ENCODE measurements at places on chromosomes 4 and X.

- DNase-seq, result no peak
These were observed 194.9 kb upstream of the PSAPL1 start for GRCh38 chr4:7629501-7630254.

DNA sequence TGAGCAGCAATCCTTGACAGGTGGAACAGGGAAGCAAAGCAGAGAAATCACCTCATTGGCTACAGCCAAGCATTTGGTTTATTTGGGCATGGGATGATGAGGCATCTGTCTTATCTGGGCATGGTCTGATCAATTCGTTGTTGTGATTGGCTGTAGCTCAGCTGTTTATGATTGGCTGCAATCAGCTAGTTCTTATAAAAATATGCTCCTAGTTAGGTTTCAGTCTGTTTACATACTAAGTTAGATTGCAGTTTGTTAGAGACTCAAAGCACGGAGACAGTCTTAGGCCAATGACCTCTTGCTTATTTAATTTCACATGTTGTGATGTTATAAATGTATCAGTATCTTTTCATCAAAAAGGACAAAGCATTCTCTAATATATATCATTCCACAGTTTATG, 312.0 kb downstream of the PDGFC start:
- no peak for DNase-seq

- DNase-seq, result no peak
These were observed 49.8 kb downstream of the WDR19 start for GRCh38 chr4:39232100-39232499.

DNA sequence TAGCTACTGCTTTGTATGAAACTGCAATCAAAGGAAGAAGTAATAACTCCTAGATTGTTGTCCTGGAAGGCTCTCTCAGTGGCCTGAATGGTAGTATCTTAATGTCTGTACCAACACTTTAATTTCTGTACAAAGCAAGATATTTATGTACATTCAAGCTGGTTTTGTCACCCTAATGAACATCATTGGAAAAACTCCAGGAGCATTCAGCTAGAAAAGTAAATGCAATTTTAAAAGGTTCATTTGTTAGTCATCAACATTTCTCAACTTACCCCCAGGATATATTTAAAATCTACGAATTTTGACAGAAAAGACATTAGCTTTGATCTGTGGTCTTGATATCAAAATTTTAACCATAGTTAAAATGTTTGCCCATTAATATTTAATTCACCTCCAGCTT, 80.0 kb upstream of the FGF13 start:
- no peak for DNase-seq

GRCh38 chr4:102319594-102319993, 25.7 kb downstream of the SLC39A8 start:
- no peak for DNase-seq

GRCh38 chr4:10395971-10396580, 61.1 kb downstream of the ZNF518B start:
- DNase-seq, result no peak

DNA sequence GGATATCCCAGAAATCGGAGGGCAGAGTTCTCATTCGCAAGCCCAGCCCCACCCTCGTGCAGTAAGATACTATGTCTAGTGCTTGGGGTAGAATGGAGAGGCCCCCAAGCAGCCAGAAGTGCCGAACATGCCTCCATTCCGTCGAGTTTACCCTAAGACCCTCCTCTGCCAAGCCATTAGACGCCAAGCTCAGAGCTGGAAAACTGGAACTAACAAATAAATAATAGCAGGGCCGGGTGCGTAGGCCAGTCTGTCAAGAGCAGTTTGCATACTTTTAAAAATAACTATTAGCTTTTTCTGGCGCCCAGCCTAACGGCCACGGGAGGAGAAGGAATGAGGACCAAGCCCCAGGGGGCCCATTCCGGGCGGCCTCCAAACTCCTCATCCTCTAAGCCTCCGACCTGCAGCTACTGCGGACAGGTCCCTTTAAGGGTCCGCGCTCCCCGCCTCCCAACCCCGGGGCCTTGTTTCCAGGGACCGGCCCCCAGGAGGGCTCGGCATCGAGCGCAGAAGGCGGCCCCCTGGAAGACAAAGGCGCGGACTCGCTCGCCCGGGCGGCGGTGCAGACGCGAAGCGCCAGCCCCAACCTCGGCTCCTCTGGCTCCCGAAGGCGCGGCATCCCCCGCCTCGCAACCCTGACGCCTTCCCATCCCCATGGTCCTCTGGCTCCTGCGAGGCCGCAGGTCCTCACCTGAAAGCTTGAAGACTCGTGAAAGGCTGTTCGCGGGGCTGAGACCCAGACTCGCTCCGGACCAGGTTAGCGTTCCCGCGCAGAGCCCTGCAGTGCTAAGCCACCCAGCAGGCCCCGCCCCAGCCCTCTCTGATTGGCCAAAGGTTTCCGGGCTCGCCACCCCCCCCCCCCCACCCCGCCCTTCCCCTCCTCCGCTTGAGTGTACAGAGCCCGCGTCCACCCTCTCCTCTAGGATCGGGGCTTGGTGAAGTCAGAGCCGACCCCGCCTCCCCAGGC, at the start of gene TMSB15A:
TSS of gene TMSB15A (minus strand) at position 765 of the 967 bp plus-strand sequence.
- DNase-seq, result peak; percentile 12

- no peak for DNase-seq
These were observed 1154.4 kb downstream of the RAPGEF2 start for GRCh38 chr4:160257318-160257717.

DNA sequence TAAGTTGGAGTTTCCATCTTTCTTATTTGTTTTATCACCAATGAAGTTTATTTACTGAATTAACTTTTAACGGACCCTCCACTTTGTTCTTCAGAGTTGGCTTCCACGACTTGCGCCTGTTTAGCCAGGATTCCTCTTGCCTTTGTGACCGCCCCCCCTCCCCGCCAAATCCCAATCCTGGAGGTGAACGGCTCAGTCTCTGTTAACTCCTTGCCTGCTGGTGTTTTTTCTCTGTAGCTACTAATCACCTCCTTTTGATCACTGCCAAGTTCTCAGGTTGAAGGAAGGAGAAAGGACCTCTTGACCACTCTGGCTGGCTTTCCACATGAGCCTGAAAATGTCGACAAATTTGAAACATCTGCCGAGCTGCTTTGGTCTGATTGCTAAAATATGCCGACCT, 46.8 kb upstream of the BCOR start:
- DNase-seq, result no peak

DNA sequence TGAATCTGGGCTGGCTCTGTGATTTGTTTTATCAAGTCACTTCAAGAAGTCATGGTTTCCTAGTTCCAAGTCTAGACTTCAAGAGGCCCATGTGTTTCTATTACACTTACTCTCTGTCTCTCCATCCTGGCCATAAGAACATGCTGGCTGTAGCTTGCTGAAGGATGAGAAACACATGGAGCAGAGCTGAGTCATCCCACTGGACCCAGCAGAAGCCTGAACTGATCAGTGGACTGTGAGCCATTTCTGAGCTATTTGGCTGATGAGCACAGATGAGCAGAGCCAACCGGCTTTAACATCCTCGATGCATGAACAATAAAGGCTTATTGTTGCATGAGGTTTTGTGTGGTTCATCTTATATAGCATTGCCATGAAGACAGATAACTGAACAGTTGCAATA, 290.6 kb upstream of the BOD1L1 start:
- no peak for DNase-seq

DNA sequence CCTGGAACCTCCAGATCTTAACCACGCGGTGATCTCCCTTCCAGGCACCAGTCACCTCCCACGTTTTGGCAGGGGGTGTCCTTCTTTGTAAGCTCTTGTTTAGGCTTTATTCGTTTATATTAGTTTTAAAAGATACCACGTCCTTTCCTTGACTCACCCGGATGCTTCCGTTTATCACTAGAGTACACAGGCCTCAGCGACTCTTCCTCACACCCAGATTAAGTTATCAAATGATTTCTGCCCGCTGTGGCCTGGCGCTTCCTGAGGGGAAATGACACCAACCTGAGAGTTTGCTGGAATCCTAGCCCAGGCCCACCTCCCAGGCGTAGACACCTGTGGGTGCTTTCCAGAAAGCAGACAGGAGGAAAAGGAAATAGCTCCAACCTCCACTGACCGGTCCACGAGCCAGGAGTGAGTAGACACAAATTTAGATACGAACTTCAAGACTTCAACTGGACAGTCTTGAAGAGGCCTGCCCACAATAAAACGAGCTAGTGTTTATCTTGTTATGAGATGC, 756 bp upstream of the ADAMTS3 start:
- DNase-seq, result no peak

DNA sequence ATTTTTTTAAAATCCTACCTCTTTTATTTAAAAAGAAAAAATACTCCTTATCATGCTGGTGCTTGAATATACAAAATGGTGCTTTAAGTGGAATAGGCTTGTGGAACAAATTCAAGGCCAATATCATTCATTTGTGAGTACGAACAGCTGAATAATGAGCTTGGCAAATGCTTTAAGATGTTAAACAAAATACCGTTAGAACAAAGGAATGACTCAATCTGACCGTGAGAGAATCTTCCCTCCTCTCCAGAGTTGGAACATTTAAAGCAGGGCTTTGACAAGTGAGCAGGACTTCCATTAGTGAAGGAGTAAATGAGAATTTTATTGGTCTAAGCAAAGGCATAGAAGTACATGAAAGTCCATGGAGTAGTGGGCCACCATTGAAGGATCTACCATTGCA, 74.5 kb downstream of the DCLK2 start:
- DNase-seq, result no peak

GRCh38 chrX:71565474-71566041, 12.7 kb upstream of the GCNA start:
- no peak for DNase-seq

- no peak for DNase-seq
These were observed 10.0 kb upstream of the CHIC2 start for GRCh38 chr4:54074381-54074780.

DNA sequence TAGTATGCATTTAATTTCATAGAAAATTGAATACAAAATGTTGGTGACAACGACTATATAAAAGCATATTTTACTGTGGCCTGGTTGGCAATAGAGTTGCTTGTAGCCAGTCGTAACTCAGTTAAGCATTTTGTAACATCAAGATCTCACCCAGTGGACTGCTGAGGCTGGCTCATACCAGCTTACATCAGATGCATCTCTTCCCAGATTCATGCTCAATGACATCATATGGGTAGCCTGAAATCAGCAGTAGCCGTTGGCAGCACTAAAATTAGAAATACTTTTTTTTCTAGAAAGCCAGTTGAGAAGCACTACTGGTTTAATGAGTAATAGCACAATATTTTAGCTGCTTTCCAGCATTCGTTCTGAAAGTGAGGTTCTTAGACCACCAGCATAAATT, 341.2 kb downstream of the TECRL start:
- no peak for DNase-seq

DNA sequence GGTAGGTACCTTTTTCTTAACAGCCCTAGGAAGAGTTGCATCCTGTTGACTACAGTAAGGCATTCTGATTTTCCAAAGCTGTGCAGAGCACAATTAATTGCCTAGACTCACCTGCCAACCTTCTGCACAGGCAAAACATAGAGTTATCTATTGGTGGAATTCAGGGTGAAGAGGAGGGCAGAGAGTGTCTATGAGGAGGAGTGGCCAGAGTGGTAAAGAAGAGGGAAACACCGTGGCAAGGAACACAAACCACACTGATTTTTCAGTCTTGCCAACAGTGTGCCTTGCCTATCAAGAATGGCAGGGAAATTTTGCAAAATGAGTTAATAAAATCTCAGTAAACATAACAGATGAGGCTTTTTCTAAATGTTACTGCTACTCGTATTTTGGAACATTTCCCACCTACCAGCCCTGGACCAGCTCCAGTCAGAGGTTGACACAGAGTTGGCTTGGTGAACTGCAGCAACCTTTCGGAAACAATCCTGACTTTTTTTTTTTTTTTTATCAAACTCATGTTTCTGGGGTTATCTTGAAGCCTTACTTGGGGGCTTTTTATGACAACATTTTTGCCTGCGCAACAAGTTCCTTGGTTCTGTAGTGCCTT, 67.9 kb upstream of the CAPN6 start:
- DNase-seq, result no peak

GRCh38 chrX:24760363-24761000, 66.8 kb downstream of the POLA1 start:
- no peak for DNase-seq

- no peak for DNase-seq
These were observed 157.5 kb upstream of the ITM2A start for GRCh38 chrX:79524642-79525041.

- peak; percentile 69 for DNase-seq
These were observed at the start of gene CTBP1 for GRCh38 chr4:1248245-1249147. CTBP1 (minus strand) TSS chr4:1249130; CDS start chr4:1241331, 7,799 bp downstream.

- no peak for DNase-seq
These were observed 98.3 kb downstream of the DCLK2 start for GRCh38 chr4:150176547-150176946.

- DNase-seq, result no peak
These were observed 7.3 kb downstream of the SOD3 start for GRCh38 chr4:24802648-24803047.

DNA sequence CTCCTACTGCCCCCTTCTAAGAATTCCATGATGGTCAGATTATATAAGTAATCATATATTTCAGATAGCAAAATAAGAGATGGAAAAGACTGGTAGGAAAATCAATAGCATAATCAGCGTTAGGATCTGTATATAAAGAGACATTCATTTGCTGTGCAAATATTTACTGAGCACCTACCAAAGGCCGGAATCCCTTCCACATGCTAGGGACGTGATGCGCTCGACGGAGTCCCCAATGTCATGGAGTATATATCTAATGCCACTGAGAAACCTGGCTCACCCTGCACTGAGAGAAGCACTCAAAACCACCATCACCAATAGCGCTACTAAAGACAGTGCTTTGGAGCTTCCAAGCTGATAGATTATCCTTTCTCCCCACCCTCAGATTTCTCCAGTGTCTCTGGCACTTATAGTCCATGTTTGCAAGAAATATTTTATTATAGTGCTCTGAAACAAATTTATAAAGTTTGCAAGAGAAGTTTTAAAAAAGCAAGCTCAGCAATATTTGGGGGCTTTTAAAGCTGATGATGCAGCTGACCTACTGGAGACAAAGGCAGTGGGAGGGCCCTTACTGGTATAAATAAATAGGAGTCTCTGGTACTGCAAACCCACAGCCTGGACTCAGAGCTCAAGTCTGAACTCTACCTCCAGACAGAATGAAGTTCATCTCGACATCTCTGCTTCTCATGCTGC, at the start of gene CXCL13:
TSS of gene CXCL13 (plus strand) at position 611 of the 693 bp plus-strand sequence. CDS start at position 657, 46 bp downstream.
- DNase-seq, result no peak

- DNase-seq, result no peak
These were observed 25.5 kb upstream of the CBLL2 start for GRCh38 chrX:22247169-22247568.

- no peak for DNase-seq
These were observed 10.8 kb downstream of the CXCL8 start for GRCh38 chr4:73751166-73751565.

DNA sequence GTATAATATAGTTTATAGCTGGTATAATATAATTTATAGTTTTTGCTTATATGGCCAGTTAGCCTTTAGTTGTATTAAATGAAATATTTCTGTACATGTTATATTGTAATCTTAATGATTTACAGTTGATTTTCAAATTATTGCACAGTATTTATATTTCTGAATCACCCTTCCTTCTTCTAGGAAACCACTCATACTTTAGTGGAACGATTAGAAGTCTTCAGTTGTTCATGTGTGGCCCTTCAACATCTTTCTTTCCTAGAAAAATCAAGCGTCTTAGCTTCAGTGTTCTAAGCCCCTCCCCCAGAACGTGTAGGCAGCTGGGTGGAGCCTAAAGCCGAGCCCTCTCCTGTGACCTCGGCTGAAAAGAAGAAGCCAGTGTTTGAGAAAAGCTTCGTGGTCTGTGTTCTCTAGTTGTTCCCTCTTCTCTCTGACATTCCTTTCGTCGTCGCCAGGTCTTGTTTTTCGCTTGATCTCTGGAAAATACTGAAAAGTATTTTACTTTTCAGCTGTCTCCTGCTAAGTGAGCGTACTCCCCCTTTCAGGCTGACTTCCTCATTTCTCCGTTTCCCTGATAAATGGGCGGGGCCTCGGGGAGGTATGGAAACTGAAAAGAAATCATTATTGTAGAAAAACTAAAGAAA, at the start of gene C4orf33:
TSS of gene C4orf33 (plus strand) at position 342 of the 644 bp plus-strand sequence. CDS start 6,459 bp downstream, outside the sequence.
- peak; percentile 47 for DNase-seq
